ENCODE measurements at places on chromosomes 3 and 15.

GRCh38 chr3:24500806-24501205 lies 6.2 kb upstream of the THRB start:
- no peak for DNase-seq

GRCh38 chr3:22451501-22451900 lies 700.5 kb upstream of the ZNF385D start:
- no peak for DNase-seq

- DNase-seq, result no peak
Measured at GRCh38 chr3:191961022-191961421, 500.1 kb downstream of the PYDC2 start.

DNA sequence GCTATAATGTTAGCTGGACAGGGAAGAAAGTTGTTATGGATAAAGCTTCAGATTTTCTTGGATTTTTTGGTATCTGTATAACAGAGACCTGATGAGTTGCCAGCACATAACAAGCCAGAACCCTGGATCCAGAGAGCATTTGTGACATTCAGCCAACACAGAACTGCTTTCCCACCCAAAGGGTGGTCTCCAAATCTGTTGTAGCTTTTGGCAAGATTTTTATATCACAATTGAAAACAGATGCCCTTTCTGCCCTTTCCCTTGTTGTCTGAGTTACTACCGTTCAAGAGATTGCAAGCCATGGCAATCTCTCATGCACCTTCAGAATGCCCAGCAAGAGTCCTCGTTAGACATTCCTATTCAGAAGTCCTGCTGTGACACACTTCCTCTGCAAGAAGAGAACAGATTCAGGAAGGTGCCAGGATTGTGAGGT lies 107.6 kb upstream of the FGF7 start:
- no peak for DNase-seq

DNA sequence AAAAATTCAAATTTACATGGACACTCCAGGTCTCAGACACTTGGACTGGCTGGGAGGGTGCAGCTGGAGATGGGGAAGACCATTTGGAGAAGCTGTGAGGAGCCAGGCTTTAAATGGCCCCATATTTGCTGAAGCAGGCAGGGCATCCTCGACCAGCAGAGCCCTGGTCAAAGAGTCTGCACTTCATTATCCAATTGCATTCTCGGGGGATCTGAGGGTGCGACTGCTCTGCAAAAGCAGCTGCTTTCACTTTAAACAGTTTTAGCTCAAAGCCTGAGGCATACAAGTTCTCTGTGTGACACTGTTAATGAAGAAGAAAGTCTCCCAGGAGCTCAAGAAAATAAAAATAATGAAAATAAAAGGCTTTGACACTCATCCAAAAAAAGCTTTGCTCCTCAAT lies 98.0 kb upstream of the SLC25A36 start:
- DNase-seq, result no peak

DNA sequence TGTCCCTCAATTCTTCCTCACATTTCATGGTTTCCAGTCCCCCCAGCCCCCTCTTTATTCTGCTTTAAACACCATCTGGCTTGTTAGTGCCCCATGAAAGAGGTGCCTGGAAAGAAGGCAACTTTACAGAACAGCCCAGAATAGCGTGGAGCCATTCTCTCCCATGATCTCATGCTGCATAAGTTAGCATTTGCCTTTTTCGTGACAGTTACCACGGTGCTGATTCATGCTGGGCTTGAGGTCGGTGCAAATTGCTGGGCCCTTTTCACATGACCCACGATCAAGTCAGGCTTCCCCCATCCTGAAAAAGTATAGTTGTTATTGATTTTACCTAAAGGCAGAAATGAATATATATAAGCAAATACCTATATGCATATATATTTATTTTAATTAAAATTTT lies 29.6 kb downstream of the SQOR start:
- no peak for DNase-seq

DNA sequence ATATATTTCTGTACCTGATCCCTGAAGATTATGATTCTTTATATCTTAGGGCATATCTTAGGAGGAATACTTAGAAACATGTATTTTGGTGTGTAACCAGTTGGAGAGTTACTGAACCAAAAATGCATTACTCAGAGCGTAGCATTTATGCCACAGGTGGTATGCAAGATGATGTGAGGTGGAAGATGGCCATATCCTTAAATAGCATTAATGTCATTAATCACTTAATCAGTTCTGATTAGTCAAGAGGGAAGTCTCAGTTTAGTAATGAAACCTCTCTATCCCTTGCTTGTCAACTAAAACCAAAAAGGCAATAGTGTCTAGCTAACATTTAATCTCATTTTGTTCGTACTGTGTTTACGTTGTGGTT lies 130.5 kb upstream of the PHLDB2 start:
- DNase-seq, result no peak

GRCh38 chr3:38601956-38602550 lies 47.4 kb downstream of the SCN5A start:
- no peak for DNase-seq

GRCh38 chr3:43774799-43775198 lies 84.1 kb downstream of the ABHD5 start:
- no peak for DNase-seq

DNA sequence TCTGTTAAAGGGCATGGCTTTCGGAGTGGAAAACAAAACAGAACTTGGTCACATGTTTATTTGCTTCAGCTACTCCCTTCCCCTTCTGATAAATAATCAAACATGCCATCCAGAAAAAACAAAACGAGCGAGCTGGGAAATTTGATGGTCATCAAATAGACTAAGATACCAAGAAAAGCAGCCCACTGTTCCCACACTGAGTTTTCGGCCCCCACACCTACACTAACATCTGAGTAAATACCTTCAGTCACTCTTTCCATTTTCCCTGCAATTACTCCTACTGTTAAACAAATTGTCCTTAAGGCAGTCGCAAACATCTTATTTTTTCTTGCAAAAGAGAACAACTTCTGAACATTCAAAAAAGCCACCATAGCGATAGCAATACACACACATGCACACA lies 454.6 kb downstream of the FOXP1 start:
- DNase-seq, result no peak

DNA sequence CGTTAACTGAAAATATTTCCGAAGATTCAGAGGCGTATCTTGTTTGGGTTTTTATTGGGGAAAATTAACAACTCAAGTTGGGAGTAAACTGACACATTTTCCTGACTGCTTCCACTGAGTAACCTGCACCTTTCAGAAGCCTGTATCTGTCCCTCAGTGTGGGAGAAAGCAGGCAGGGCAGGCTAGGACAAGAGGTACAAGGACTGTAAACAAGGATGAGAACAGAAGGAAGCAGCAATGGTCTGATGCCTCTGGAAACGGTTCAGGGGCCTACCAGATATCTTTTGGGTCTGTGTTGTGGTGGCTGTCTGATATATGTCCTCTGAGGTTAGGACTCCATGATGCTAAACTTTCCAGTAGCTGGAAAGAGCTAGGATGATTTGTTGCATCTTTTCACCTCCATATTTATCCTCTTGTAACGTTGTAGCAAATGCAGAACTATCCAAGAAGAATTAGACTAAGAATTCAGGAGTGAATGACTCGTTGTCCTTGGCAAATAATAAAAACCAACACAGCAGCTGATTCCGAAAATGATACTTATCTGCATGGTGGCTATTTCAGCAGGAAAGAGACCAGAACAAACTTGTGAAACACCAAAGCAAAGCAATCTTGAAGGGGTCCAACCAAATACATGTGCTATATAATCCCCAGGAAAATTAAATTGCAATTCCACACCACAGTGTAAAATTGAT lies 195.9 kb upstream of the ICE2 start:
- DNase-seq, result no peak

GRCh38 chr15:77087213-77087612 lies 16.3 kb upstream of the TSPAN3 start:
- no peak for DNase-seq

DNA sequence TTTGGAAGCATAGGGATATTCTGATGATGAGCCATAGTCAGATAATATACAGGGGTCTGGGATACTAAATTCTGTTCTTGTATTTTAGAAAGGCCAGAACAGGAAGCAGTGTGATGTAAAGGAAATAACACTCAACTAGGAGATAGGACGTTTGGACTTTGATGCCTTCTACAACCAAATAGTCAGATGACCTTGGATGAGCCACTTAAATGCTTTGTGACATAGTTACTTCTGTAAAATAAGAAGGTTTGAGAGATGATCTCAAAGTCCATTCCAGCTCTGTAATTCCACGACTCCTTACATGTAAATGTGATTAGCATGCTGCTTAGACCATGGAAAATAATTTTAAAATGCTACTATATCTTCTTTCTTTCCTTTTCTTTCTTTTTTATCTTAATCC lies 29.5 kb upstream of the CCDC54 start:
- DNase-seq, result no peak

GRCh38 chr3:179324270-179324754 lies 1.5 kb downstream of the ZNF639 start:
- no peak for DNase-seq

- DNase-seq, result no peak
Measured at GRCh38 chr15:67784090-67784781, 41.1 kb upstream of the SKOR1 start.

- peak; percentile 4 for DNase-seq
Measured at GRCh38 chr3:52339612-52340011, 23.5 kb downstream of the DNAH1 start.

- no peak for DNase-seq
Measured at GRCh38 chr15:25778161-25778560, 85.0 kb downstream of the ATP10A start.

GRCh38 chr15:69941706-69942495 lies 155.8 kb downstream of the TLE3 start:
- no peak for DNase-seq

GRCh38 chr3:127373441-127374085 lies 85.7 kb upstream of the PRR20G start:
- no peak for DNase-seq

GRCh38 chr3:96213393-96213792 lies 601.0 kb upstream of the EPHA6 start:
- no peak for DNase-seq

DNA sequence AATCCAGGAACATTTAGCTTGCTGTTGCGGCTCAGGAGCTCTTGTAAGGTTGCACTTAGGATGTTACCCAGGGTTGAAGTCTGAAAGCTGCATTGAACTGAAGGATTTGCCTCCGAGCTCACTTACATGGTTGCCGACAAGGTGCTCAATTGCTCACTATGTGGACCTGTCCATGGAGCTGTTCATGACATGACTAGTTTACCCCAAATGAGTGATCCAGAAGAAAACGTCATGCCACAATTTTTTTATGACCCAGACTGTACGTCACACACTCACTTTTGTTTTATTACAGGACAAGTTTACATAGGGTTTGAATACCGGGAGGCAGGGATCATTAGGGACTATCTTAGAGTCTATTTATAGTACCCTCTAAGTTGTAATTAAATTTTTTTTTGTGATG lies 21.0 kb upstream of the CLDN11 start:
- DNase-seq, result no peak

GRCh38 chr3:141065258-141065657 lies 14.1 kb downstream of the SPSB4 start:
- no peak for DNase-seq

DNA sequence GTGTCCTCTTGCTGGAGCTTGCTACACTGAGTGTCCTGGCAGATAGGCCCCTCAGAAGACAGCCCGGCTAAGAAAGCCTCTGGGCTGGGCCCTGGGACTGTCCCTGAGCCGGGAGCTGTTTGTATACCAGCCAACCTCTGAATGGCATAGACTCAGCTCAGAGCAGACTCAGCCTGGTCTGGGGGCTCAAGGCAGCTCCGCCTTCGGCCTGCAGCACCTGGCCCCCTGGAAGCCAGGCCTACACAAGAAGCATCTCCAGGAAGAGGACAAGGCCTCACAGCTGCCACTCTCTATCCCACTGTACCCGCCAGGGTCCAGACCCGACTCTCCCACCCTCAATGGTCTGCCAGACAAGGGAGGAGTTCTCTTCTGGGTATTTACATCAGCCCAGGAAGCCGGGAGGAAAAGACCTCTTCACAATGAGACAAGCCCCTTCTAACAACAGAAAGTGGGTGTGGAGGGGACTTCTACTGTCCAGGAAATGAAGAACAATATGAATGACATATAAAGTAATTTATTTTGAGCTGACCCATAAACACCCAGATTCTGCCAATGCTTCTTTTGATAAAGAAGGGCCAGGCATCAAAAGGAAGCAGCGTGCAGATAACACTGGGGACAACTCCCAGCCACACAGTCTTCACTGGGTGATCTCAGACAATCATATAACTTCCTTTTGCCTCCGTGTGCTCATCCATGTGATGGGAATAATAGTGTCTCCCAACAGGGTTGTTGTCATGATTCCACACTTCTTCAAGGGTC lies 110.2 kb downstream of the TPRA1 start:
- DNase-seq, result no peak

GRCh38 chr3:97871801-97872524 lies 50.2 kb downstream of the CRYBG3 start:
- peak; percentile 1 for DNase-seq

GRCh38 chr3:9024341-9024740 lies 61.1 kb upstream of the RAD18 start:
- DNase-seq, result no peak

- no peak for DNase-seq
Measured at GRCh38 chr3:17740721-17741141, 1.7 kb downstream of the TBC1D5 start.

GRCh38 chr3:50525987-50526386 lies 22.6 kb upstream of the CACNA2D2 start:
- peak; percentile 51 for DNase-seq

DNA sequence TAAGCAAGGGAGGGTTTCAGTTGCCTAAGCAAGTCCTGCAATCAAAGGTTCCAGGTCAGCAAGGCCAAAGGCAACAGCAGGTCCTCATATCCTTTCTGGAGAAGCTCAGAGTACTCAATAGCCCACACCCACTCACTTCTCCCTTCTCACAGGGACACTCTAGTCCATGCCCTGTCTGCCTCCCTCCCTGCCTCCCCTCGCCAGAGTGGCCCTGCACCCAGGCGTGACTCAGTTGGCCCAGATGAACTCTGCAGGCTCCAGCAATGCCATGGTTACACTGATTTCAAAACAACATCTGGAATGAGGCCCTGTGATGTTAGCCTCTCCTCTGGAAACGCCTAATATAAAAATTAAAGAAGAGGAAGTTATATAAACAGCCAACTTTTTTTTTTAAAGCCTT lies 32.9 kb downstream of the IL16 start:
- no peak for DNase-seq

DNA sequence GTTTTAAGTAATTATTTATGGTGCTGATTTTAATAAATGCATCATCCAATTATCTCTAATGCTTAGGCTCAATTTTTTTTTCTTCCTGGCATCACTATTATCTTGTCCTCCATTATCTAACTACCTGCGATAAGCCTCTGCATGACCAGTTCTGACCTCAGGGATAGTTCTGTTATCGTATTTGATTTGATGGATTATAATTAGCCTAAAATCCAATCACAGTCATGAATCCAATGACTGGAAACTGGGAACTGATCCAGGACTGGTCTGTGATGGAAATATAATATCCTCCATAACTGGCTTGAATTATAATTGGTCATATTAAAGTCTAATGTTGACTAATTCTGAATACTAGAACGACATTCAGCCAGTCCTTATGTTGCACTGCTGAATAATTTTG lies 1.1 kb downstream of the MYH15 start:
- DNase-seq, result no peak

DNA sequence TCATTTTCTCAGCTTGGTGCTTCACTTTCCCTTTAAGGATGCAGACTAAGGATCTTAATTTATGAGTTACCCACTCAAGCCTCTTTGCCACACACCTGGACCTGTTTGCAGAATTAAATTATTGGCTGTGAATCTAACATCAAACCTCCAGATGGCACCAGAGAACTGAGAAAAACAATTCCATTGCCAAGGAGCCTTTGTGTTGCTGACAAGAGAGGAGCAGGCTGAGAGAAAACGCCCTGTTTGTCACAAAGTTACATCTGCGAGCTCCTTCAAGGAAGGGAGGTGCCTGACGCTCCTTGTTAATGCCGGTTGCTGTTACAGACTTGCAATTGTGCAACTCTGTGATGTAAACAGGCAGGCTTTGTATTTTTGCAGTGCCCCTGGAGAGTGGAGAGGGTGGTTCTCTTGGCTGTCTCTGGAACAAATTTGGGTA lies 36.3 kb upstream of the TMC3 start:
- DNase-seq, result no peak

All from stimulated activated CD4-positive, alpha-beta T cell treated with anti-CD3 and anti-CD28 coated beads, Interleukin-12 subunit alpha, Interleukin-12 subunit beta, amount 100 ng/mL, for 4 hours (primary cell).